ENCODE measurements at places on chromosomes 12 and 14.

DNA sequence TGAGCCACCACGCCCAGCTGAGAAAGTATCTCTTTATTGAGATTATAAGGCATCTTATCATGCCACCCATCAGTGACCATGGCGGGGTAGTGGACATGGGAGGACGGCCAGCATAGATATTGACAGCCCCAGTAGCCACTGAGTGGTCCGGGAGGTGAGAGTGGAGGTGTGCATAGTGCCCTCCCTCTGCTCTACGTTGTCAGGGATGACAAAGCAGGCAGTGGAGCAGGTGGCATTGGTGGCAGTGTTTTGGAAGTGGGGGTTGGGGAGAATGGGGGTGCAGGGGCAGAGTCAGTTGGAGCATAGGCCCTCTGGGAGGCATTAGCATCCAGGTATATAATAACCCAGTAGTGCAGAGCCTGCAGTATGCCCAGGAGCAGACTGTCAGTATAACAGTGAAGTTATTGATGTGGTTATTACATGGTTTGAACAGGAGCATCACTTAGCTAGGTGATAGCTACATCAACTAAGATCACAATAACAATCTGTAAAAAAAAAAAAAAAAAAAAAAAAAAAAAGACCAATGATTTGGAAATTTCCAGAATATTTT lies 41.1 kb downstream of the GNG2 start:
- no peak for DNase-seq

- no peak for DNase-seq
These were observed 19.2 kb downstream of the VDR start for GRCh38 chr12:47885566-47885965.

DNA sequence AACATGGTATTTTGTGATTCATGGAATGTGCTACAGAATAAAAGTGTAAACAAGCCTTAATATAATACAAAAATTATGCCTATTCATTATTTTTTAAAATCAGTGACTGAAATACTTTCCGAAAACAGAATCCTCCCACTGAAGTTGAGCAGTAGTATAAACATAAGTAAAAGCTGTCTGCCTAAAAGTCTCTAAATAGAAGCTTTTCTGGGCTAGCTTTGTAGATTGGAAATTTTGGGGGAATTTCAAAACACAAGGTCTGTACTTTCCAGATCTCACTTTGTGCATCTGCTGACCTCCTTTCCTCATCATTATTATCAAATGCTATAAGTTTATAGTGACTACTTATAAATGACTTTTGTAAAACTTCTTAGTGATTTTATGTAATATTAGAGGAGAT lies 80.4 kb upstream of the TRHDE start:
- DNase-seq: no peak

DNA sequence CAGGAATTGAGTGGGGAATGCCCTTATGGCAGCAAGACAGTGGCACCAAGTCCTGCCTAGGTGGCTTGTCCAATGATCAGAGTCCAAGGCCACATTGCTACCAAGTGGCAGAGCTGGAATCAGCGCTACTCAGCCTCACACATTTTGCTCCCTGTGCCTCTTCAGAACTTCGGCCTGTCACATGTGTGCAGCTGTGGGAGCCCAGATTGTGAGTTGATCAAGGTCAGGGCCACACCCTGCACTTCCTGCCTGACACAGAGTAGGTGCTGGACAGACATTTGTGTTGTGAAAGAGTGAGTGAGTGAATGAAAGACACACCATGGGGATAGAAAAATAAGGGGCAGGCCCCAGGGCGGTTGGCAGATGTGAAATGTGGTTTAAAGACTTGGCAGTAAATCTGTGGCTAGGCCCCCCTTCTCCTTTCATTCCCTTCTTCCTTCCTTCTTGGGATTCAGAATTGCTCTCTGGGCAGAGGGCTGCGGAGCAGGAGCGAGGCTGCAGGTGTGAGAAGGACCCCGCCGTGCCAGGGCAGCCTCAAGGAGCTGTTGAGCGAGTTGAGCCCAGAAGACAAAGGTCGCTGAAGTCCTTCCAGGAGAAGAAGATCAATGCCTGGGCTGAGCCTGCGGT lies 83.5 kb downstream of the SLC25A47 start:
- DNase-seq: peak; percentile 77

GRCh38 chr12:33818313-33818712 lies 204.0 kb upstream of the ALG10 start:
- no peak for DNase-seq

GRCh38 chr12:129700036-129700435 lies 203.8 kb downstream of the TMEM132D start:
- DNase-seq: no peak

GRCh38 chr12:62581288-62582064 lies 114.8 kb downstream of the MON2 start:
- no peak for DNase-seq

DNA sequence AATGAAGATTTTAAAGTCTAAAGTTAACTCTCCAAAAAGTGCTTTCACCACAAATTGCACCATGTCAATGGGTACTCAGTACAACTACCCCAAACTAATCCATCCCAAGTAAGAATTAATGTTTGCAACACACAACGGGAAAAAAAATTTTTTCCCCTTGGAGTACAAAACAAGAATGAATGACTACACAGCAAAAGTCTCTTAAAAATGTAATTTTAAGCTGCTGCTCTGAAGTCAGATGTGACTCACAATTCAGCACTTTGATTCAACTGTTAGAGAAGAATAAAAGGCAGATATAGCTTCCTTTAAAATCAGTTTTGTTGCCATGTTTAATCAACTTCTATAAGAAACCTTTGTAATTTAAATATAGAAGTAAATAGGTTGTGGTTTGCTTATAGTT lies 42.5 kb upstream of the VPS33A start:
- DNase-seq: no peak

GRCh38 chr12:88756153-88756552 lies 175.9 kb upstream of the KITLG start:
- DNase-seq: no peak

- DNase-seq: no peak
These were observed 1.1 kb upstream of the KLHDC2 start for GRCh38 chr14:49766839-49767238.

- DNase-seq: no peak
These were observed 28.2 kb upstream of the PTGR2 start for GRCh38 chr14:73823339-73823885.

DNA sequence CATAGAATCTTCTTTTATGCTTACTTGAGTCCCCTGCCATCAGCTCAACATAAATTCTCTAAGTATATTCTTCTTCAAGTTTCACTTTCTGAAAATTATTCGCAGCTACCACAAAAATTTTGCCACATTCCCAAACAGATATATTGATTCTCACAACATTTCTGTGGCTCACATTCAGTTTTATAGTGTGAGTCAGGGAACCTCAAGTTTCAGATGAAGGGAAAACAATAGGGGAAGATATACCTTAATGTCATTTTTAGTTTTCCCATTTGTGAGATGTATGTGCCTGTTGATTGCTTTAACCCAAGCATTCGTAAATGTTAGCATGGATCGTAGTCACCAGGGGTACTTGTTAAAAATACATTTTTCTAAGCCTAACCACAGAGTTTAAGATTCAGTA lies 465.8 kb downstream of the CCER1 start:
- no peak for DNase-seq

- DNase-seq: no peak
These were observed 1.3 kb downstream of the VIPAS39 start for GRCh38 chr14:77455966-77456640.

GRCh38 chr12:101111441-101111840 lies 98.6 kb downstream of the SLC5A8 start:
- no peak for DNase-seq

DNA sequence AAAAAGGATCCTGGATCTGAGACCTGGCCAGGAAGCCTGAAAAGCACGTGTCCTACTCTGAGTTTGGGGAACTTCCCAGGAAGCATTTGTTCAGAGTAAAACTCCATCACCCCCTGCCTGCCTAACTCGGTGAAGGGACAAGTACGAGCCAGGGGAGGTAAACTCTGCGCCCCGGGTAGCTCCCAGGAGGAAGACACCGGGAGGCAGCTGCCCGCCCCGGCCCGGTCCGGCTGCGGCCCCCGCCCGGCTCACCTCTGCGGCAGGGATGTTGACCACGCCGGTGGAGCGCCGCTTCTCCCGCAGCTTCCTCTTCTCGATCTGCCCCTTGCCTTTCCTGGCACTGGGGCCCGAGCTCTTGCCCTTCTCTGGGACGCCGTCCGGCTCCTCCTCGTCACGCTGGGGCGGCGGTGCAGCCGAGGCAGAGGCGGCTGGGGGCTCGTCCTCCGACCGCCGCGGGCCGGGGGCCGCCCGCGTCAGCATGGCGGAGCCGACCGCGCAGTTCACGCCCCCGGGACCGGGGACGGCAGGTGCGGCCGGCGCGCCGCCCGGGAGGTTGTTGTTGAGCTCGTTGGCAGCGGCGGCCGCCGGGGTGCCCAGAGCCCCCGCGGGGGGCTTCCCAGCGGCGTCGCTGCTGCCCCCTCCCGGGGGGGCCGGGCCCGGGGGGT lies 1.2 kb downstream of the PAWR start:
- DNase-seq: peak; percentile 27

- no peak for DNase-seq
These were observed 219.7 kb downstream of the ZFP36L1 start for GRCh38 chr14:68573126-68573525.

Data from mucosa of gallbladder (tissue), 1 donor.